EH (cell line): ENCODE measurements at places on chromosomes 4 and X.

- no peak for DNase-seq
Measured at GRCh38 chr4:56727150-56727549, 46.1 kb upstream of the HOPX start.

GRCh38 chr4:176810481-176811249, 17.9 kb upstream of the VEGFC start:
- peak; percentile 28 for DNase-seq

DNA sequence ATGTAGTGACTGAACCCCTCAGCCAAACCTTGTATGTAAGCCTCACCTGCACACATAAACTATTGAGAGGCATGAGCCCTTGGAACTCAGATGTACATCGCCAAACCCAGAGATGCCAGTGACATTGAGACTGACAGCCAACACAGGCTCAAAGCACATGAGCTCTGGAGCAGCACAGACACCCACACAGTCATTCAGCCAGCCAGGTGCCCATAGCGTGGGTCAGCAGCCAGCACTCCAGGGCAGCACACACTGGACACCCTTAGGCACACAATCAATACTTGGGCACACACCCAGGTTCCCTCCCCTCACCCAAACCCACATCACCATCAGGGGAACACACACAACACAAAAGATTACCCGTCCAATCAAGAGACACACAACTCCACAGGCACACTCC, 4.3 kb upstream of the TIMP1 start:
- DNase-seq: no peak

- DNase-seq: no peak
Measured at GRCh38 chr4:10135260-10135659, 18.7 kb upstream of the WDR1 start.

DNA sequence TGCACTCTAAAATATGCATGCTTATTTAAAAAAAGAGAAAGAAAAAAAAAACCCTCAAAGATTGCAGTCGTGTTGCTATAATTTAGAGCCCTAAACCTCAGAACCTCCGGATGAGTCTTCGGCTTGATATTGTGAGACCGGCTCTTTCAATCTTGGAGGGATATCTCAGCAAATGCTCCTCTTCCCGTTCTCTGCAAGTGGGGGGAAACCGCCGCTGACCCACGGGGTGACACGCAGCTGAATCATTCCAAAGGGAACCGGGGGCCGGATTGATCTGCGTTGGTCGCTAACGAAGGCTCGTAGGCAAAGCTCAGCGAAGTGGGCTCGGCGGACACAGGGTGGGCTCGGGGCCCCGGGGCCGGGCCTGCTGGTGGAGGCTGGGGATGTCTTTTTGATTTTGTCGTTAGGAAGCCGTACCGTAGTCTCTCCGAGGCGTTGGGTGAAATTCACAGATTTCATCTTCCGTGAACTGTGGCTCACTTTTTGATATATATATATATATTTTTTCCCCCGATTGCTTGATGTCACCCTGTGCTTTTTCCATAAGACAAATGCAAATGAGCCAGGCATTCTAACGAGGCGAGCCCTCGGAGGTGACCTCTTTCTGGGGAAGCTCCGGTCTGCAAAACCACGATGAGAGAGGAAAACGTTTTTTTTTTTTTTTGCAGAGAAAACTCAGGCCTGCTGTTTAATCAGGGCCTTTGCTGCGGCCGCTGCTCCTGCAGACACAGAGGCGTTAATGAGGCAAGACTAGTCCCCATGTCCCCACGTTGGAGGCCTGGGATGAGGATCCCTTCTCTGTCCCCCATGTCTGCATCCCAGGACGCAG, 110.7 kb upstream of the PPP2R3B start:
- no peak for DNase-seq

GRCh38 chr4:165011403-165011802, 20.4 kb upstream of the TRIM60 start:
- no peak for DNase-seq

DNA sequence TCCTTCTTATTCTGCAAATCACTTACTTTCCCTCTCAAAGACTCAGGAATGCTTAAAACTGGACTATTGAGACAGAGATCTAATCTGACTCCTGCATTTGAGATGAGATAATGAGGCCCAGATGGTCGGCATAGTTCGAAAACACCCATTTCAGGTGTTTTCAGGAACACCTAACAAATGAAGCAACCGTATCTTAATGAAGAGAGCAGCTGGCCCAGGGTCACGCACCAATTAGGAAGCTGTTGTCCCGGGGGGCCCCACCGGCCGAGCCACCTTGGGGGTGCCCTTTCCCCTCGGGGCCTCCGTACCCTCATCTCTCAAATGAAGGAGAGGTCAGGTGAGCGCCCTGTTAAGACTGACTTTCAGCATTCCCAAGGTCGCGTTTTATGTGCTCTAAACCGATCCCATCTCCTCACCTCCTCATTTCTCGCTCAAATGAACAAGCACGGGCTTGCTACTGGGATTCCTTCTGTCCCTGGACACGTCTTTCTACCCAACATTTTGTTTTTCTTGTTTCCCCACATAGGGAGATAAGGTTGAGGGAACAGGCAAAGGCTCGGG, 824 bp downstream of the LRPAP1 start:
- DNase-seq: peak; percentile 22

DNA sequence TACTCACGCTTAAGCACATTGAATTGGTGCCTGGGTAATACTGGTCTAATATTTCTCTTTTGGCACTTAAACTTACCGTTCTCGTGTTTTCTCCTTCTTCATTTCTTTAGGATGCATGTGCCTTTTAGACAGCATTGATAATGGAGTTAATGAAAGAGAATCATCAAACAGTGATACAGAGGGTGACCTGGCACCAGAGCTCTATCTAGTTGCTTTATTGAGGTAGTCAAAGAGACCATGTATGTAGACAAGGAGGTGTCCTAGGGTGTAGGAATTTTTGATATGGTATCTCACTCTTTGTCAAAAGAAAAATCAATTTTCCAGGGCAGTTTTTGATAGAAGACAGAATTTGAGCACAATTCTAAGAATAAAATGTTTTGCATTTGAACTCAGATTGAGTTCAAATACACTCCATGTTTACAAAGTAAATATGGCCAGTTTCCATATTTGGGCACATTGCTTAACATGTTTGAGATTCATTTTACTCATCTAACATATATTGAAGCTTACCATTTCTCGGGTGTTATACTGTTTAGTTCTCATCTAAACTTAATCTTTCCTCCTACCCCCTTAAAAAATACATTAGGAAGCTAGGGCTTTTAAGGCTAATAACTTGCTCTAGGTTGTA, 92.0 kb downstream of the WWC2 start:
- no peak for DNase-seq

GRCh38 chrX:29382811-29383210, 795.6 kb downstream of the IL1RAPL1 start:
- no peak for DNase-seq

GRCh38 chrX:94435799-94436198, 761.8 kb downstream of the FAM133A start:
- no peak for DNase-seq

DNA sequence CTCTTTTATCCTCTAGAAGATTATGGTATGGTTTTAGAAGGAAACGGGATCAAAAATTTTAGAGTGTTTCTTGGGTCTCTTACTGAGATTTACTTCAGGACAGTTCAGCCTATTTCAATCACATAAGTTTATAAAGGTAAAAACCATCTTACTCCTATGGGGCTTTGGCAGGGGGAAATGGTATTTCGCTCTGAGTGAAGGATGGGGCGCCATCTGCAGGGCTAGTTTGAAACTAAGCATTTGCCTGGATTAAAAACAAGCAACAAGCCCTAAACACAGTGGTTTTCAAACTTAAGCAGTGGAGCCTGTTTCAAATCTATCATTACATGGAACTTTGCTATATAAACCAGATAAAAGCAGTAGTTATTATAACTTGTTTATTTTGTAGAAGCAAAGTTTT, 361.5 kb upstream of the FMR1 start:
- no peak for DNase-seq
